ENCODE measurements at places on chromosomes 2 and 18. TPM values are rescaled to one million over a fixed set of nuclear protein-coding genes. Genes with fewer than 3 reads are reported as not detected.

The DPY30 gene
- total RNA-seq: 10.1 TPM

GRCh38 chr18:45764000-45764686, 40.2 kb downstream of the SLC14A1 start:
- DNase-seq: no peak

DNA sequence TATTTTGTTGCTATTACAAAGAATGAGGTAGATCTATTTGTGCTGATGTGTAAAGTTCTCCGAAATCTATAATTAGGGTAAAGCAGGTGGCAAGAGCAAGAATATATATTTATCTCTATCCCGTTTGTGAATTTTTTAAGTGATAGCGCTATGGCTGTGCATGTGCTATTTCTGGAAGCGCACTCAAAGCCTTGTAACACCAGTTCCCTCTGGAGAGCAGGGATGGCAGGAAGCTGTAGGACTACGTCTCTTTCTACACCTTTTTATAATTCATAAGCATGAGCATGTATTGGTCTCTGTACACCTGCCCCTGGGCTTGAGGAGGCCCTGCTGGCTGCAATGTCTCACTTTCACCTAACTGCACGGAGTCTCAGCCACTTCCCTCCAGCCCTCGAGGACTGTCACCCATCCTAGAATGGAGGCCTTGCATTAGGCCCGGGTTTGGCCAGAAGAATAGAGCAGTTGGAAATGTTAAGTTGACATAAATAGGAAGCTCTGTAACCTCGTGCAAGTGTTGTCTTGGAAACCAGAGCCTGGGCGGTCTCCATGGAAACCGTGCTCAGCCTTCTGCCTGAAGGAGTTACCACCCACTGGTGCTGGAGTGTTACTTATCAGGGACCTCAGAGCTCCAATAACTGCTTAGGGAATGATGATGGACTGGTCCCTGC, 20.9 kb downstream of the ITM2C start:
- DNase-seq: no peak

GRCh38 chr2:32005371-32005976, 5.3 kb downstream of the MEMO1 start:
- no peak for DNase-seq

- DNase-seq: no peak
Measured at GRCh38 chr2:43481927-43482542, 113.8 kb downstream of the THADA start.

Data from upper lobe of left lung (tissue), 6 donors.